ENCODE measurements at places on chromosomes 11 and 22.

- no peak for DNase-seq
Measured at GRCh38 chr22:37560608-37561211, 430 bp downstream of the CDC42EP1 start.

- no peak for DNase-seq
Measured at GRCh38 chr22:40425082-40425481, 54.7 kb downstream of the SGSM3 start.

GRCh38 chr11:102111011-102111786 is 952 bp downstream of the YAP1 start:
- DNase-seq = peak; percentile 84

- no peak for DNase-seq
Measured at GRCh38 chr11:108398439-108398838, 68.9 kb downstream of the C11orf65 start.
